ENCODE measurements at places on chromosomes 5 and 9.

- DNase-seq, result no peak
These were observed 40.1 kb downstream of the EFCAB9 start for GRCh38 chr5:172234031-172234430.

- no peak for DNase-seq
These were observed 25.9 kb upstream of the SUB1 start for GRCh38 chr5:32559411-32559810.

DNA sequence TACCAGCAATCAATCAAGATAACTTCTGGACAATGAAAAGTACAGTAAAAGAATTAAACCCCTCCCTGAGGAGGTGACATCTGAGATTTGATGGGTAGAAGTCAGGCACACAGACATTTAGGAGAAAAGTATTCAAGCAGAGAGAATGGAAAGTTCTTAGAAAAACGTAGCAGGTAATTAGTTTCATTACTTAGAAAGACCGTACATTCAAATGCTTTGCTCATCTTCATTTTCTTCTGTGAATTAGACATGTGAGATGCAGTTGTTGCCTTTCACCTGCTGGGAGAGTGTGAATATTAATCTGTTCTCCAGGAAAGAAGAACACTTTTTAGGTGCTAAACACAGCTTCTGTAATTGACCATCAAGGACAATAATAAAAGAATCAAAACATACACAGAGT is 71.3 kb upstream of the PPP1R2B start:
- DNase-seq, result no peak

- DNase-seq, result no peak
These were observed 32.6 kb downstream of the ECPAS start for GRCh38 chr9:111451570-111451969.

DNA sequence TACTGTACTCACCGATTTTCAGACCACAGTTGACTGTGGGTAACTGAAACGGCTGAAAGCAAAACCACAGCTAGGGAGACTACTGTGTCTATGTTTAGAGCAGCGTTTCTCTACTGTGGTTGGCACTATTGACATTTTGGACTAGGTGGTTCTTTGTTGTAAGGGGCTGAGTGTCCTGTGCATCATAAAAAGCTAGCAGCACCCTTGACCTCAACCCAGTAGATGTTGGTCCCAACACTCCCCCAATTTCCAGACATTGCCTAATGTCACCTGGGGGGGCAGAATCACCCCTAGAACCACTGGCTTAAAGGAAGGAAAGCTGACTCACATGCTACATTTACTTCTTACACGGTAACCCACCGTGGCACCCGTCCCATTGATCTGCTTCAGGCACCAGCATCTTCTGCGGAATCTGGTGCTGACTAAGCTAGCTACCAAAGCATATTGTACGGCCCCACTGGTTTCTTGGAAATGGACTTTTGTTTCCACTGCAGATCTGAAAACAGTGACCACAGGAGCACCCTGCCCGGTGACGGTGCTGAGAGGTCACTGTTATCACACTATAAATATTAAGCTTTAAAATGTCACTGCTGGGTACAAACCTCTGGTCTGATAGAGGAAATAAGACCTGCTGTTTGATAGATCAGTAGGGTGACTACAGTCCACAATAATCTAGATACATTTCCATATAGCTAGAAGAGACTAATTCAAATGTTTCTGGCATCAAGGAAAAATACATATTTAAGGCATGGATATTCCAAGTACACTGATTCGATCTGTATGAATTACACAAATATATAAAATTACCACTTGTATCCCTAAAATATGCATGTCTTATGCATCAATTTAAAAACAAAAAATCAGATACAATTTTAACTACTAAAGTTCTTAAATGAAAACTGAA is 151.4 kb downstream of the HSD17B3 start:
- DNase-seq, result peak; percentile 10

DNA sequence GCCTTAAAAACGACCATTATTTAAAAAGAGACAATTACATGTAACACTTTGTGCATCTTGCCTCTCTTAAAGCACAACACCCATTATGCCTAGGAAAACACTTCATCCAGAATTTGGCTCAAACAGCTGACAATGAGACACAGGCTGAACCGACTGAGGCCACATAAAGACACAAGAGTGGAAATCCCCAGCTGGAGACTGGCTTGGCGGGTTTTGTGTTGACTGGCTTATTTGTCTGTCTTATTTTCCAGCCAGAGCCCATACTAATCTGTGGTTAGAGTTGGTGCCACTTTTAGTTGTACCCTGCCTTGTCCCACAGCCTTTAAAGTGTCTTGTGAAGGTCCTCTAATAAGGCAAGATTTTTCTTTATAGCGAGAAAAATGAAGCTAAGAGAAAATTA is 21.2 kb downstream of the TRIM14 start:
- DNase-seq, result peak; percentile 36

- DNase-seq, result no peak
These were observed at the start of gene IL7R for GRCh38 chr5:35856765-35857351. TSS of gene IL7R (plus strand) at chr5:35856891. CDS start at chr5:35856978, 87 bp downstream.

DNA sequence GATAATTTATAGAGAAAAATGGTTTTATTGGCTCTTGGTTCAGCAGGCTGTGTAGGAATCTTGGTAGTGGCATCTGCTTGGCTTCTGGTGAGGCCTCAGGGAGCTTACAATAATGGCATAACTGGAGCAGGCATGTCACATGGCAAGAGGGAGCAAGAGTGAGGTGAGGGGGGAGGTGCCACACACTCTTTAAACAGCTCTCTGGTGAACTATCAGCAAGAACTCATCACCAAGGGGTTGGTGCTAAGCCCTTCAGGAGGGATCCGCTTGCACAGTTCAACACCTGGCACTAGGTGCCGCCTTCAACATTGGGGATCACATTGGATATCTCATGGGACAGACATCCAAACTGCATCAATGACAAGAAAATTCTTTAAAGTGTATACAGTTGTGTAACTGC is 10.5 kb downstream of the GPBP1 start:
- no peak for DNase-seq

GRCh38 chr9:114383521-114384231 is 4.1 kb downstream of the AKNA start:
- DNase-seq, result no peak

Data from stimulated activated CD4-positive, alpha-beta T cell treated with anti-CD3 and anti-CD28 coated beads, Interleukin-12 subunit alpha, Interleukin-12 subunit beta, amount 100 ng/mL, for 4 hours (primary cell).